ENCODE measurements at places on chromosomes 1 and 21. TPM values are rescaled to one million over a fixed set of nuclear protein-coding genes. Genes with fewer than 3 reads are reported as not detected.

KCNJ6 gene
- 0.93 TPM for total RNA-seq

OR2L5 gene
- total RNA-seq, result 0.44 TPM

LENEP gene
- total RNA-seq, result 6.0 TPM

ATP5PB gene
- total RNA-seq, result 165 TPM
